H4 (cell line): ENCODE measurements at places on chromosomes 2 and 18.

DNA sequence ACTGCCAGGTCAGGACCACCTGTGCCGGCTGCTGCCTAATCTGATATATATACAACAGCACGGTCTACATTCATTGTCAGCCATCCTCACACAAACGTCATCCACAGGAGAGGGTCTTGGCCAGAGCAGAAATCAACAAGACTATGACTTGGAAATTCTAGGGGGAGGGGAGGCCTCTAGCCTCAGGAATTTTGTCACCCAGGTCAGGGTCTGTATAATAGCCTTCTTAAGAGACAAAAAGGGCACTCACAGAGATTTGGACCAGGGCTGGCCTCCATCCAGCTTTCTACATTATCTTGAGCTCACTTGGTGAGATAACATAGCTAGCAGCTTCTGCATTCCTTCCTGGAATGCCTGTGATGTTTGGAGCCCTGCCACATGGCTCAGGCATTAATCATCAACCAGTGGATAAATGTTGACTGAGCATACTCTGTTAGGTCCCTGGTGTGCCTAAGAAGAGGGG lies 50.4 kb upstream of the CTIF start:
- DNase-seq = peak; percentile 79

- DNase-seq = peak; percentile 66
Observed at GRCh38 chr18:8750954-8751415, 45.6 kb downstream of the MTCL1 start.

GRCh38 chr18:58091099-58091611 lies 47.1 kb downstream of the NEDD4L start:
- DNase-seq = peak; percentile 41

- peak; percentile 32 for DNase-seq
Observed at GRCh38 chr2:69616755-69617154, 26.8 kb downstream of the AAK1 start.

DNA sequence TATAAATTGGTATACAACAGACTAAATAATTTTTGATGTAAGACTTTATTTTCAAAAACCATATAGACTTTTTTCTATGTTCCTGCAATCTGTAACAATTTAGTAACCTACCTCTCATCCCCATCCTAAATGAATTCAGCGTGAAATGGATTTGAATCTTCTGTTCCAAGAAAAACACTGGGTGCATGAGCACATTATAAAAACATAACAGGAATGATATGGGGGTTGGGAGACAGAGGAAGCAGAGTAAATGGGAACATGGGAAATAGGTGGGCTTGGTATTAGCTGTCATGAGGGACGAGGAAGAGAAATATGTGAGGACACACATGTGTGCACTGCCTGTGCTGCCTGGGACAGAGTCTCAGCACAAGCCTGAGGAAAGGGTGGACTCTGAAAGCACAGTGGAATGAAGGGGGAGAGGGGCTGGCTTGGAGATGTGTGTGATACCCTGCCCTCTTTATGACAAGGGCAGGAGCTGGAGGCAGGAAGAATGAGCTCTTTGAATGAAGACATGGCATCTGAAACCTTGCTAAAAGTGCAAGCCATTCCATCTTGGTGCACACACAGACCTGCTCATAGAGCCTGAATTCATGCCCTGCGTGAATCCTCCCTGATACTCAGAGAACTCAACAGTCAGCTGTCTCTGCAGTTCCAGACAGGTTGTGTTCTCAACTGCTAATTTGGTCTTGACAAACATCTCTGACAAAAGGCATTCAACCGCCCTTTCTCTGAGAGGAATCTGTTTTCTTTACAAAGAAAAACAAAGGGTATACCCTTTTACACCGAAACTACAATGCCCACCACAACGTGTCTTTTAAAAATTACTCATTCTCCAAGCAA lies 66.6 kb downstream of the EPB41L3 start:
- no peak for DNase-seq
